ENCODE measurements at places on chromosomes 5 and 9.

DNA sequence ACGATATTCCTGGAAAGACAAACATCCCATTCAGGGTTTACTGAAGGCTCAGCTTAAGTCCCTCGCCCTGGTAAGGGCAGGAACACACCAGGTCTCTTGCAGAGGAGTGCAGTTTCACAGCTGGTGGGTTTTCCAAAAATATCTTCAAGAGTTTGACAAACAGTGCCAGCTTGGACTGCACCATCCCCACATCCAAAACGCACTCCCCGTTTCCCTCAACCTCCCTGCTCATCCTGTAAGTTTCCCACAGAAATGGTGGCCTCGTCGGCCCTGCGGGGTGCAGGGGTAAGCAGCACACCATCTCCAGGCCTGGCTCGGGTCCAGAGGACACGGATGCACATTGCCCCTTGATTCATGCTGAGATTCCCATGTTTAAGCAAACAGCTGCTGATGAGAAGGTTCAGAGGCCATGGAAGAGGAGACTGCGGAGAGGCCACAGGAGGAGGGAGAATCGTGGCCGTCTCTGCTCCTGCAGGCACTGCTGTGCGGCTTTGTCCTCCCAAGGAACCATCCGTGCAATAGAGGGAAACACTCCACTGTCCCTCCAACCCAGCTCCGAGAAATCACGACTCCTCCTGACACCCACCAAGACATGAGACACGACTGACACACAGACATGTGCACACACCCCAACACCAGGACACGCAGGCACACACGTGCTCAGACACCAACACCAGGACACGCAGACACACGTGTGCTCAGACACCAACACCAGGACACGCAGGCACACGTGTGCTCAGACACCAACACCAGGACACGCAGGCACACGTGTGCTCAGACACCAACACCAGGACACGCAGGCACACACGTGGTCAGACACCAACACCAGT, 24.0 kb upstream of the SLC12A7 start:
- DNase-seq: no peak

- no peak for DNase-seq
Measured at GRCh38 chr5:93246090-93246855, 334.7 kb downstream of the NR2F1-AS1 start.

- no peak for DNase-seq
Measured at GRCh38 chr9:79969393-79970145, 397.8 kb downstream of the TLE4 start.

DNA sequence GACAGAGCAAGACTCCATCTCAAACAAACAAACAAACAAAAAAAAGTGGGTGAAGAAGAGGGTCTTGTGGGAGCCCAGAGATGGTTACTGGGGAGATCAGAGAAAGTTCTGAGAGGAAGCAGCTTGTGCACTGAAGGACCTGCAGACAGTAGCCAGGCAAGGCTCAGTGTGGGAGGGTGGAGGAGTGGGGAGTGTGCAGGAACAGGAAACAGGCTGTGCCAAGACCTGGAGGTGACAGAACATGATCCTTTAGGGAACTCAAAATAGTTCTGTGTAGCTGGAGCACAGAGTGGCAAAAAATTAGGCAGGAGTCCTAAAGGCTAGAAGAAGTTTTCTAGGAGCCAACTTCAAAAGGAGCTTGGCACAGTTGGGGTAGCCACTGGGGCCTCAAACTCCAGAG, 19.2 kb upstream of the NANS start:
- DNase-seq: no peak

All from stimulated activated CD8-positive, alpha-beta memory T cell treated with anti-CD3 and anti-CD28 coated beads, Interleukin-2, amount 100 ng/mL, for 48 hours (primary cell).